Right renal pelvis (tissue), 4 donors: ENCODE measurements at places on chromosomes 11 and 22.

DNA sequence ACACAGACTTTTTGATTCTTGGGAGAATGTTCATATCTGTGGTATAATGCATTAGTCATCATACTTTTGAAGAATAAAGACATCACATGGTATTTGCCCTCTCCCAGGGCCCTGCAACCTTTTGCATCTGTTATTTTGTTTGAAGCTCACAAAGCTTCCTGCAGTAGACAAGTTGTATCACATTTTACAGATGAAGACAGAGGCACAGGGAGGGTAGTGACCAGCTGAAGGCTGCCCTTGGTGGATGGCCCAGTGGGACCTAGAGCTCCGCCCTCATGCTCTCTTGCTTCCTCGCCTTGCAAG is 66.4 kb downstream of the UBASH3B start:
- no peak for DNase-seq

- DNase-seq: no peak
Measured at GRCh38 chr11:708511-708910, 2.5 kb downstream of the EPS8L2 start.

DNA sequence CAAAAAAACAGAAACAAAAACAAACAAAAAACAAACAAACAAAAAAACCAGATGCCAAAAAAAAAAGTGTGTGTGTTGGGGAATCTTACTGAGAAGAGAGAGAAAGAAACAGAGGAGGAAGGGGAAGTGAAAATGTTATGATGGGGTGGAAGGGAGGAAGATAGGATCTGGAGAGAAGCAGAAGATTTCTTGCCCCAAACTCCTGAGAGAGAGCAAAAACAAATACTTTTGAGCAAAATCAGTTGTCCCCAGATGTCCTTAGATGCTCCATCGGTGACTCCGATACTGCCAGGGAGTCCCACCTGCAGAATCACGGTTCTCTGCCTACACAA is 19.9 kb upstream of the GRAMD1B start:
- DNase-seq: no peak

- no peak for DNase-seq
Measured at GRCh38 chr11:128469220-128469619, 118.1 kb downstream of the ETS1 start.

GRCh38 chr11:117816151-117816741 is 8.3 kb downstream of the FXYD2 start:
- DNase-seq: no peak

DNA sequence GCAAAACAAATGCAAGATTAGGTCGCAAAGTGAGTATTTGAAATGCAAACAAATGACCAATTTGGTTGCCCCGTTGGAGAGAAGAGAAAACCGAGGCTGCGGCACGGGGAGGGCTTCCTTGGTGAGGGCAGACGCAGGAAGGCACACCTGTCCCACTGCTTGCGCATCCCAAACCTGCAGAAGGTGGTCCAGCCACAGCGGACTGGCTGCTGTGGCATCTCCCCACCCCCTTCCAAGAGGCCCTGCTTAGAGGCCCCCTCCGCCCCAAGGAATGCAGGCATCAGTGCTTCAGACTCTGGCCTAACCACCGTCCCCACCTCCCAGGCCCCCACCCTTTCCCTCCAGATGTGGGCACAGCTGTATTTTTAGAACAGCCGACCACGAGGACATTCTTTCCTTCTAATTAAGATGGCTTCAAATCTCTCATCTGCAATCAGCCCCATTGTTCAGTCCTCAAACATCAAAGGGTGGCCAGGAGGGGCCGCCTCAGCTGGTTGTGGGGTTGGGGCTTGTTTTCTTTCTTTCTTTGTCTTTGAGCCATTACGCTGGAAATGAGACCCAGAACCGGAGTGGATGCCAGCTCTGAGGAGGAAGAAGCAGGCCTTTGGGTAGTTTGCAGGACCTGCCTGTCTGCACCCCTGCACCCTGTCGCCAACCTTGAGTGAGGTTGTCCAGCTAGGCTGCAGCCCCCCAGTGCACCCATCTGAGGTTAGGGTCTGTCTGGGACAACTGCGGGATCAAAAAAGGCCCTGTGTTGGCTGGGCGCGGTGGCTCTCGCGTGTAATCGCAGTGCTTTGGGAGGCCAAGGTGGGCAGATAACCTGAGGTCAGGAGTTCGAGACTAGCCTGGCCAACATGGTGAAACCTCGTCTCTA is 9.4 kb upstream of the DERL3 start:
- DNase-seq: no peak
